ENCODE measurements at places on chromosomes 5 and 9.

DNA sequence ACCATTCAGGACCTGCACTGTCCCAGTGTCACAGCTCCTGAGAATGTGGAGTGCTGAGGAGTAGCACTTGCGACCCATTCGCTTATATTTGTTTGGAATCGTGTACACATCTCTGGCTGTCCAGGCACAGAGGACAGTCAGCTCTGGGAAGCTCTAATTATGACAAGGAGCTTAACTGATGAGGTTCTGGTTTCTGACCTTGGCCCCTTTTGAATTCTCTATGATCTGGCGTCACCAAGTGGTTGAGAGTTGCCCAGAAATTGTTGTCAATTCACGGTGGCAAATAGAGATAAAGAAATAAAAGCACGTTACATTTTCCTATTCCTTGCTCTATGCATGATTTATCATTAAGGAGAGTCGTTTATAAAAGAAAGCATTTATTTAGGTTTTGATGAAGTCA is 34.9 kb upstream of the LECT2 start:
- DNase-seq: no peak

GRCh38 chr9:120152295-120152694 is 427.7 kb downstream of the CDK5RAP2 start:
- DNase-seq: no peak

- no peak for DNase-seq
Observed at GRCh38 chr5:171623551-171624097, 162.0 kb upstream of the SMIM23 start.

GRCh38 chr5:72067682-72068470 is 39.4 kb upstream of the MAP1B start:
- DNase-seq: no peak

DNA sequence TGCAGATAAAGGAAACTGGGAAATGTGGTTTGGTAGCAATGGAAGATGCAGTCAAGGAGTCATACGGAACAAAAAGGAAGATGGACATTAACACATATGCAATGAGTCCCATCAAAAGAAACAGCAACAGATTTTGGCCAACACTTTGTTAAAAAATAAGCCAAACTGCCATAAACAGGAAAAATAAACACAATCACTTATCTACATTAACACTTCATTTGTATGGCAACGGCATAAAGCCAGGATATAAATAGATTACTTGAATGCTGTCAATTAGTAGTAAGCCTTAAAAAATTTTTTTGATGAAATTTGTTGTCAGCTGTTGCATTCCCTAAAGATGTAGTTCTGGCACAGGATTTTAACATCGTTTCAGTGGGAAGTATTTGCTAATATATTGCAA is 190.8 kb downstream of the CDH12 start:
- DNase-seq: no peak

- no peak for DNase-seq
Observed at GRCh38 chr5:63118221-63118620, 539.6 kb downstream of the LRRC70 start.

GRCh38 chr9:112780450-112781036 is 30.0 kb downstream of the SNX30 start:
- no peak for DNase-seq

- no peak for DNase-seq
Observed at GRCh38 chr9:70135176-70135575, 91.5 kb downstream of the MAMDC2 start.

GRCh38 chr5:173780235-173781234 is 107.6 kb upstream of the CPEB4 start:
- no peak for DNase-seq

- DNase-seq: no peak
Observed at GRCh38 chr5:184471-184870, 6.8 kb upstream of the LRRC14B start.

GRCh38 chr5:131550606-131551005 is 84.4 kb downstream of the RAPGEF6 start:
- DNase-seq: no peak

- no peak for DNase-seq
Observed at GRCh38 chr5:67605730-67606585, 409.4 kb upstream of the CD180 start.

DNA sequence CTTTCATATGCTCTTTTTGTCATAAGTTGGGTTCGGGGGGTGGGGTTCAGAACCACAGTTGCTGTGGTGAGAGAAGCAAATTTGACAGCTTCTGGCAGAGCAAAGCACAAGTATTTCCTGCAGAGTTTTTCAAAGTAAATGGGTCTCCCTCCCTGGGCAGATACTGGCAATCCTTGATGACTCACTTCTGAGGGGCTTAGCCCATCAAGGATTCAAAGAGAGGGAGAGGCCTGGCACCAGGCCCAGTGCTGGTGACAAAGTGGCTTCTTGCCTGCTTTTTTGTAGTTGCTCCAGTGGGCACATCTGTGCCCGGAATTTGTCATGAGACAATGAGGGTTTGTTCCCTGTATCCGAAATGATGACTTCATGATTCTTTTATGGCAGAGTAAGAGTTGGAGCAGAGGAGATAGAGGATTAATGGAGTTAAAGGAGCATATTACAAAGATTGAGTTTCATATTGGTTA is 46.6 kb upstream of the TNC start:
- DNase-seq: no peak

DNA sequence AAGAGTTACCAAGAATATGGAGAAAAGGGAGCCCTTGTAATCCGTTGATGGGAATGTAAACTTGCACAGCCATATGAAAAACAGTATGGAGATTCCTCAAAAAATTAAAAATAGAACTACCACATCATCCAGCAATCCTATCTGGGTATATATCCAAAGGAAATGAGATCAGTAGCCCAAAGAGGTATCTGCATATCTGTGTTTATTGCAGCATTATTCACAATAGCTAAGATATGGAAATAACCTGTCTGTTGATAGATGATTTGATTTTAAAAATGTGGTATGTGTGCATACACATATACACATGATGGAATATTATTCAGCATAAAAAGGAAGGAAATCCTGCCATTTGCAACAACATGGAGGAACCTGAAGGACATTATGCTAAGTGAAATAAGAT is 48.3 kb upstream of the EBF1 start:
- DNase-seq: no peak

- no peak for DNase-seq
Observed at GRCh38 chr9:137050570-137050969, 3.3 kb downstream of the ENTPD2 start.

GRCh38 chr5:171757853-171758535 is 27.6 kb upstream of the SMIM23 start:
- DNase-seq: no peak

DNA sequence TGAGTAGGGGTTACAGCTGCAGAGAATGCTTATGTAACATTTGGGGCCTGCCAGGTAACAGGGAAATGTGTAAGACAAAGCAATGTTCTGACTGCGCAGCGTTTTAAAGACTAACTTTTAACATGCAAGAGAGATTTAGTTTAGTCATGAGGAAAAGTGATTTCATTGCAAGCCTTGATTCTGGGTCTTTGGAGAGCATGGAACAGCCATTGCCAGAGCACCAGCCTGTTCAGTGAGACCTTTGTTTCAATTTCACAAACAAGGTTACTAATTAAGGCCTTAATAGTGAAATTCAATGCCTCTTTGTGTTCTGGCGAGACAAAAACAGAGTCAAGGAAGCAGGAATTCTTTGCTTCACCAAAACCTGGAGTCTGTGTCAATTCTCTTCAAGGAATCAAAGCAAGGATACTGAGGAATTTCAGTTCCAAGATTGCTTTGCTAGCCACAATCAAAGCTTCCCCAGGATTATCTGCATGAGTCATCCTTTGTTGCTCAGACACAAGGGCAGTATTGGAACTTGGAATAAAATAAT is 14.4 kb downstream of the CKMT2 start:
- no peak for DNase-seq

- no peak for DNase-seq
Observed at GRCh38 chr5:41793141-41793770, 77.0 kb downstream of the OXCT1 start.

GRCh38 chr9:22131817-22132216 is 122.7 kb upstream of the CDKN2B start:
- DNase-seq: no peak

DNA sequence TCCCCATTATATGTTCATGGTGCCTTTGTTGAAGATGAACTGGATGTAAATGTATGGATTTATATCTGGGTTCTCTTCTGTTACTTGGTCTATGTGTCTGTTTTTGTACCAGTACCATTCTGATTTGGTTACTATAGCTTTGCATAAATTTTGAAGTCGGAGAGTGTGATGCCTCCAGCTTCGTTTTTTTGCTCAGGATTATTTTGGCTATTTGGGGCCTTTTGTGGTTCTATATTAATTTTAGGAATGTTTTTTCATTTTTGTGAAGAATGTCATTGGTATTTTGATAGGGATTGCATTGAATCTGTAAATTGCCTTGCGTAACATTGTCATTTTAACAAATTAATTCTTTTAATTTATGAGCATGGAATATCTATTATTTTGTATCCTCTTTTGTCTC is 36.6 kb upstream of the ZNF366 start:
- DNase-seq: no peak

DNA sequence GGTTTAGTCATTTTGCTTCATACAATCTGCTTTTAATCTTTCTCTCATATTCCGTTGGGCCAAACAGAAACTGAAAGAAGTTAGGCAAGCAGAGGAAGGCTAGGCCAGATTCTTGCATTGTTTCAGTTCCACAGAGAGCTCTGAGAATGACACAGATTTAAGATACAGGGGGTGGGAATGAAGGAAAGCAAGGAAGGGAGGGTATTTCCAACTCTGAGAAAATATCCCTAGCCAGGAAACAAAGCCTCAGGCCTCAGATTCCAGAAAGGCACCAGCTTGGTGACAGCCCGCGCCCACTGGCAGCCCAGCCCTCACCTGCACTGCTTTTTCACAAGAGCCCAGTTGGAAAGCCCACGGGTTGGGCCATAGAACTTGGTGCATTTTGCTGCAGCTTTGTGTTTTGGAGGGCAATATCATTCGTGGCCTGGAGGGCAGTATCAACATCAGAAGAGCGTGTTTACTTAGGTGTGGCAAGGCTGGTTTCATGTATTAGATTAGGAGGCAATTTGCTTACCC is 63.5 kb downstream of the ENC1 start:
- DNase-seq: no peak

- no peak for DNase-seq
Observed at GRCh38 chr5:11166923-11167322, 405.9 kb upstream of the DAP start.

- no peak for DNase-seq
Observed at GRCh38 chr5:5385331-5385662, 37.2 kb upstream of the ICE1 start.

DNA sequence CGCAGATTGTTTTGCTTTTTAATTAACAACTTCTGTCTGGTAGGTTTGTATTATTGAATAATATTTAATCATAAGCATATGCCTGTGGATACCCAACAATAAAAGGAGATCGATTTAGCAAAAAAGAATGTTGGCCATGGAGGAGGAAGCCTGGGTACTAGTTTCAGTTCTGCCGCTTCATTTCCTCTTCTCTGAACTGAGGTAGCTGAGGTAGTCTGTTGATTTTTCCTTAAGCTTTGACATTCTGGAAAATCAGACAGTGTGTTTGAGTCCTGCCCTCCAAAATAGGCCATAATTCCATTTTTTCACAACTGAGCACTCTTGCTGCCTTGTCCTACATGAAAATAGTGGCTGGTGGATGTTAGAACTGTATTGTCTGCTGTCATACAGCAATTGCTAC is 6.0 kb upstream of the GPR21 start:
- DNase-seq: no peak

DNA sequence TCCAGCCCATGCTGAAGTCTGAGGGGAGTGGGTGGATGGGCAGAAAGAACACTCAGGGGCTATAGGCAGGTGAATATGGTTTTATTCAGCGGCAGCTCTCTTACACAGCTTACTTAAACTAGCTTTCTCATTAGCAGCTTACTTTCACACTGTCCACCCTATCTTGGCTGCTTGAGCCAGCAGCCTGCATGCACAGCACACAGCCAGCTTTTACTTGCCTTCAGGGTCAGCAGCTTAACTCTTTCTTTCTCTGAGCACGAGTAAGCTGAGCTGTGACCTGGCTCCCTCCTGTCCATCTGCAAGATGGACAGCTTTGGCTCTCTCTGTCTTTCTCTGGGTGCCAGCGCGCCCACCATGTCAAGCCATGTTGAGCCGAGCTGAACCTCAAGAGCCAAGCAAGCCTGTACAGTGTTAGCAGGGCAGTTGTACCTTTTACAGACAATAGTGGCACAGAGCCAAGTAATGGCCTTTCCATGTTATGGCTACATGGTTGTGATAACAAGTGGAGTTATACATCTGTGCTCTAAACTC is 1054.9 kb downstream of the PTPRD start:
- DNase-seq: no peak

- DNase-seq: no peak
Observed at GRCh38 chr5:176152930-176153311, 85.3 kb upstream of the SIMC1 start.

- no peak for DNase-seq
Observed at GRCh38 chr9:8486095-8486494, 686.5 kb upstream of the DMAC1 start.

- DNase-seq: no peak
Observed at GRCh38 chr5:169914766-169915165, 65.5 kb downstream of the INSYN2B start.

GRCh38 chr5:53463909-53464621 is 16.4 kb upstream of the FST start:
- DNase-seq: no peak

GRCh38 chr9:124011460-124012301 is at the start of gene LHX2:
TSS of gene LHX2 (plus strand) at chr9:124011768. CDS start at chr9:124012349, 581 bp downstream.
- no peak for DNase-seq

GRCh38 chr5:31771500-31771899 is 132.6 kb downstream of the PDZD2 start:
- no peak for DNase-seq

DNA sequence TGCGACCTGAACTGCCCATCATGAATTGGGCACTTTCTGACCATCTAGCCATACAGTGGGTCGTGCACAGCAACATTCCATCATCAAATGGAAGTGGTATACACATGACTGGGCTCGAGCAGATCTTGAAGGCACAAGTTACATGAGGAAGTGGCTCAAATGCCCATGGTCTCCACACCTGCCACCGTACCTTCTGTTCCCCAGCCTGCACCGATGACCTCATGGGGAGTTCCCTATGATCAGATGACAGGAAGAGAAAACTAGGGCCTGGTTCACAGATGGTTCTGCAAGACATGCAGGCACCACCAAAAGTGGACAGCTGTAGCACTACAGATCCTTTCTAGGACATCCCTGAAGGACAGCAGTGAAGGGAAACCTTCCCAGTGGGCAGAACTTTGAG is 21.8 kb downstream of the MTMR12 start:
- no peak for DNase-seq

DNA sequence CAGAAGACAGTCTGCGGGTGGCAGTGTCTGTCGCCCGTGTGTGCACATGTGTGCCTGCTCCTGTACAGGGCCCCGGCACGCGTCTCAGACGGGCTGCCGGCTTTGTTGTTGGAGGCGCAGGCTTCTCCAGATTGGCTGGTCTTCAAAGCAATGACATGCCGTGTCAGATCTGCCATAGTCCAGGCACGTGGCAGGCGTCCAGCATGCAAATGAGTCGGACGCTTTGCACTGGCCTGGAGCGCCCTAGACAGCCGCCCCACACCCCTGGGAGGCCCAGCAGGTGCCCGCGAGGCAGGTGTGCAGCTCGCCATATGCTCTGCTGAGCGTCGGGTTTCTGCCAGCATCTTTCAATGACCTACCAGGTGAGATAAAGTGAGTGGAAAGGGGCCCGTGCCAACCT is 71.5 kb downstream of the GADD45G start:
- DNase-seq: peak; percentile 60

GRCh38 chr5:58073243-58073642 is 386.6 kb downstream of the PLK2 start:
- no peak for DNase-seq

GRCh38 chr5:60504342-60504741 is 195.6 kb downstream of the DEPDC1B start:
- DNase-seq: no peak
